ENCODE measurements at places on chromosomes 7 and 10.

DNA sequence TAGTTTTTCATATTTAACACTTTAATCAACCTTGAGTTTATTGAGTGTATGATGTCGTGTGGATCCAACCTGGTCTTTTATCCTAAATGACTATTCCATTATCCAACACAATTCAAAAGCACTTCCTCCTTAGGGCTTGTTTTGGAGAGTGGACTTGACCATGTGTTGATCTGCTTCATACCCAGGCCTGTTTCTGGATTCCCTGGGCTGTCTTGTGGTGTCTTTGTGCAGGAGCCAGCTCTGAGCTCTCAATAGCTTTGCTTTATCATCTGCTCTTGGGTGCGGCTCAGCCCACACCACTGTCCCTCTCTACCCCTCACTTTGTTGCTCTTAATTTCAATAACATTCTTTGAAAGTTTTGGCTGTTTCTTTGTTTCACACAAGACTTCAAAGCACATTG, 70.9 kb upstream of the CHST15 start:
- no peak for DNase-seq

DNA sequence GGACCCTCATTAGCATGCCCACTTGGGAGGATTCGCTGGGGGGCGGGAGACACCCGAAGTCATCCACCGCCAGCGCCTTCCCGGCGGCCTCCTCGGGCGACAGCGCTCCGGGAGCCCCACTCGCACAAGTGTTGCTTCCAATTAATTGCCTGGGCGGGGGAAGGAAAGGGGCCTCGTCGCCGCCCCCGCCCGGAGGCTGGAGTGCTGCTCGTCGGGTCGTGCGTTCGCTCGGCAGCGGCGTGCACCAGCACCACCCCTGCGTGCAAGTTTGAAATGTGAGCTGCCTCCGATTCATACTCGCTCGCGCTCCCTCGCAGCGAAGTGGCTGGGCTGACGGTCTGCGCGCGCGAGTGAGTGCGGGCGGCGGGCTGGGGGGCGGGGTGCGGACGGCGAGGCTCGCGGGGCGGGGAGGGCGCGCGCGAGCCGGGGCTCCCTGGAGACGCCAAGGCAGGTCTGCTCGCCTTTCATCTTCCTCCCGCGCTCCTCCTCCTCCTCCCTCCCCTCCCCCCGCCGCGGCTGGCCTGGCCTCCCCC, 104.6 kb upstream of the PPIF start:
- DNase-seq: peak; percentile 62

GRCh38 chr10:103660364-103661197, 167.1 kb downstream of the NEURL1 start:
- DNase-seq: no peak

DNA sequence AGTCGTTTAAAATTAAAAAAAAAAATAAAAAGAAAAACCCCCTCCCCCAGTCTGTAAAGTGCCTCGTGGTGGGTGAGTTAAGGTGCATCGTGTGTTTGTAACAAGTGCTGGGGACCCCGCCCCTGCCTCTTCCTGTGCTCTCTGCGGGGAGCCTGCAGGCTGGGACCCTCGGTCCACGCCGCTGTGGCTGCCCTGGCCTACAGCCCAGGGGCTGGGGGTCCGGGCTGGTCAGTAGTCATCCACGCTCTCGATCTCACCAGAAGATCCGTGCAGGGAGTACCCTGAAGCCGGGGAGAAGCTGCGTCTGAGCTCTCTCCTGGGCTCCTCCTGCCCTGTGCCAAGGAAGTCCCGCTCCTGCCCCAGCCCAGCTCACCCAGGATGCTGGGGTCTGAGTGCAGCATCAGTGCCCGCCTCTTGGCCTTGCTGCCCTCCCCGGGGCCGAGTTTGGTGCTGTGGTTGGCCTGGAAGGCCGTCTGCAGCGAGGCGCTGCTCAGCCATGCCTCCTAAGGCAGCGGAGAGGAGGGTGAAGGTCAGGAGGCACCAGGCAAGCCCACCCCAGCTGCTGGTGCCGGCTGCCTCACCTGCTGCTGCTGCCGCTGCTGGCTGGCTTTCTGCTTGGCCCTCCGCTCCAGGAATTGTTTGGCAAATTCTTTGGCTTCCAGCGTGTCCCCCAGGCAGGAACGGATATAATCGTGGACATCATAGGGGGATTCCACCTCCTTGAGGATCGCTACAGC, 8.1 kb downstream of the GNB2 start:
- DNase-seq: no peak

GRCh38 chr10:114550756-114551635, 107.1 kb downstream of the ABLIM1 start:
- peak; percentile 57 for DNase-seq

GRCh38 chr10:95485056-95485844, 75.9 kb downstream of the SORBS1 start:
- no peak for DNase-seq

- DNase-seq: no peak
Measured at GRCh38 chr10:131994435-131994834, 12.7 kb upstream of the BNIP3 start.

DNA sequence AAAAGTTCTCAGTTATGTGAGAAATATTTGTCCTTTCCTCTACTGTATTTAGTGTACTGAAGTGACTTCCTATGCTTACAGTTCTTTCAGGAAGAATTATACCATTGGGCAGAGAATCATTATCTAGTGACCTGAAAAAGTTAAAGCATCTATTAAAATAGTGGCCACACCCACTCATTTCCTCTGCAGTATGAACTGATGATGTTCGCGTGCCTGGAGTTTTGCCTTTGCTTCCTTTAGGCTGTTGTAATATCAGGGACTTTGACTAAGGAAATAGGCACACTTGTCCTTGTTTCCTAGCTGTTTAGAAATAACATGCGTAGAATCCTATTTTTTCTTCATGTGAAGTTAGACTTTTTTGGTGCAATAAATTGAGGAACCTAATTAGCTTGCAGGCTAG, 100.7 kb downstream of the ZMYND11 start:
- no peak for DNase-seq

- no peak for DNase-seq
Measured at GRCh38 chr7:38938001-38938485, 29.1 kb upstream of the VPS41 start.

DNA sequence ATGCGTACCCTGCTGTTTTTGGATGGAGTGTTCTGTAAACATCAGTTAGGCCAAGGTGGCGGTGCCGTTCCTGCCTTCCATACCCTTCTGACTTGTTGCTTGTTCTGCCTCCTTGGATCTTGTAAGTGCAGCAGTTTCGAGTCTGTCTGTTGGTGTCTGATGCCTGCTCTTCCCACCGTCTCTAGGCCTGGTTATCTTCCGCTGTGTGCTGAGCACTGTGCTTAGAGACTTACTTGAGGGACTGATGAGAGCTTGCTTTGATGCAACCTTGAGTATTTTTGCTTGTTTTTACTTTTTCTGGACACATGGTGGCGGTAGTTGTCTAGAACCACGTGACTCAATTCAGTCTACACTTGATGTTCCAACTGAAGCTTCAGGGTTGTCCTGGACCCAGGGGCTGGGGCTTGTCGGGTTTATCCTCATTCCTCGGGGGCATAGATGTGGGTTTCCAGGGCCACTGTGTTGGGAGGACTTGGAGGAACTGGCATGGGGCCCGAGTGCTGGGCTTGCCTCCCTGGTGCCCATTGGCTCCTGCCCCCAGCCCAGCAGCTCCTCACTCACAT, 14.4 kb upstream of the SPRN start:
- no peak for DNase-seq

GRCh38 chr10:20105931-20106330, 289.7 kb downstream of the PLXDC2 start:
- no peak for DNase-seq

DNA sequence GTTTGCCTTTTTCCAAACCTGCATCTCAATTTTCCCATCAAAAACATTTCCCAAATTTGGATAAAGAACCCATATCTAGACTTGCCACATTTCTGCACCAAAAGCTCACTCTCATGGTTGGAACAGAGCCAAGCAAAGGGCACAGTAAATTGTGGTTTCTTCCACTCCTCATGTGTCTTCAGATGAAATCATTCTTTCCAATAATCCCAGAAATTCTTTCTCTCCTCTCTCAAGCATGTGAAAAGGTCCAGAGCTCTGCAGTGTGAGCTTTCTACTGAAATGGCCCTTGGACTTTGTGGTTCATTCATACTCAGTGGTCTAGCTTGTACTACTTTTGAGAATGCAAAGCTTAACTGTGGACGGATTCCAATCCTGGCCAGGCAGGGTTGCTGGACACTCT, 19.8 kb downstream of the PRSS2 start:
- no peak for DNase-seq

GRCh38 chr10:68871731-68872342, 29.3 kb upstream of the DDX50 start:
- no peak for DNase-seq

DNA sequence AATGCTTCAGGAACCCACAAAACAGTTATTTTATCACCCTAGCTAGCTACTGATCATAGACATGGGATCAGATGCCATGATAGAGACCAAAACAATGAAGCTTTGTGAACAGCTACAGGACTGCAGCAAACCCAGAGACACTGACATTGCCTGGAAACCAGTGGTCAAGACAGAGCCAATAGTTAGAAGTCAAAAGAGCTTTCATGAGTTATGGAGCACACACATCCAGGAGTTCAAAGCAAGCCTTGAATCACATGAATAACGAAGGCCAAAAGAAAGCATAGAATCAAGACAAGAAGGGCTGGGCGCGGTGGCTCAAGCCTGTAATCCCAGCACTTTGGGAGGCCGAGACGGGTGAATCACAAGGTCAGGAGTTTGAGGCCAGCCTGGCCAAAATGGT, 34.5 kb upstream of the GSAP start:
- DNase-seq: no peak

- DNase-seq: no peak
Measured at GRCh38 chr7:126606331-126606730, 646.4 kb downstream of the GRM8 start.

- no peak for DNase-seq
Measured at GRCh38 chr10:89535171-89536012, at the start of gene SLC16A12. Gene SLC16A12 (minus strand): TSS chr10:89535594. CDS start chr10:89462578, 73,016 bp downstream.

- no peak for DNase-seq
Measured at GRCh38 chr10:60883187-60883586, 60.8 kb downstream of the RHOBTB1 start.

- DNase-seq: no peak
Measured at GRCh38 chr7:36549029-36549428, 159.4 kb downstream of the ANLN start.

GRCh38 chr10:86294346-86295265, 72.0 kb downstream of the GRID1 start:
- DNase-seq: no peak

- DNase-seq: no peak
Measured at GRCh38 chr7:1694611-1695511, 24.8 kb downstream of the ELFN1 start.

DNA sequence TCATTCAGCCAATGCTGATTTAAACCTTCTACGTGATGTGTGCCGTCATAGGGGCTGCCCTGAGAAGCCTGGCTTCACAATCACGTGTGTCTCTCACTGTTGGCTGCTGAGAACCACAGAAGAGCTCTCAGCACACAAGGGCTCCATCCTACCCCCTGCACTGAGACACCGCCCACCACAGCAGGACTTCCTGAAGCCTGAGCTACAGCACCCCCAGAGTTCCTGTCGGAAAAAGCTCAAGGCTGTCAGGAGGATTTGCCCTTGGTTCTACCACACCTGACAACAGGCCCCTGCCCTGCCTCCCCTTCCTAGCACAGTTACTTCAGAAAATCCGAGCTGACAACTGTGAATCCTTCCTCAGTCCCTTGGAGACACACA, 191.9 kb downstream of the MAD1L1 start:
- DNase-seq: no peak

- no peak for DNase-seq
Measured at GRCh38 chr10:132485391-132485790, 52.2 kb upstream of the INPP5A start.
